ENCODE measurements at places on chromosomes 1 and 21.

DNA sequence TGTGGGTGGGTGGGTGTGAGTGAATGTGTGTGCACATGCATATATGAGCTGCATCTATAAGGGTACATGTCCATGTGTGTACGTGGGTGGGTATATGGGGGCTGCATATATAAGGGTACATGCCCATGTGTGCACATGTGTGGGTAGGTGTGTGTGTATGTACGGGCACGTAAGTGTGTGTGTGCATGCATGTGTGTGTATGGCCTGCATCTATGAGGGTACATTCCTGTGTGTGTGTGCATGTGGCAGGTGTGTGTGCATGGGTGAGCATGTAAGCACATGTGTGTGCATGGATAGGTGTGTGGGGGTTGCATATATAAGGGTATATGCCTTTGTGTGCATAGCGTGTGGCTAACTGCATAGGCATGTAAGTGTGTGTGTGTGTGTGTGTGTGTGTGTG is 181.0 kb upstream of the ARHGEF16 start:
- DNase-seq, result no peak

DNA sequence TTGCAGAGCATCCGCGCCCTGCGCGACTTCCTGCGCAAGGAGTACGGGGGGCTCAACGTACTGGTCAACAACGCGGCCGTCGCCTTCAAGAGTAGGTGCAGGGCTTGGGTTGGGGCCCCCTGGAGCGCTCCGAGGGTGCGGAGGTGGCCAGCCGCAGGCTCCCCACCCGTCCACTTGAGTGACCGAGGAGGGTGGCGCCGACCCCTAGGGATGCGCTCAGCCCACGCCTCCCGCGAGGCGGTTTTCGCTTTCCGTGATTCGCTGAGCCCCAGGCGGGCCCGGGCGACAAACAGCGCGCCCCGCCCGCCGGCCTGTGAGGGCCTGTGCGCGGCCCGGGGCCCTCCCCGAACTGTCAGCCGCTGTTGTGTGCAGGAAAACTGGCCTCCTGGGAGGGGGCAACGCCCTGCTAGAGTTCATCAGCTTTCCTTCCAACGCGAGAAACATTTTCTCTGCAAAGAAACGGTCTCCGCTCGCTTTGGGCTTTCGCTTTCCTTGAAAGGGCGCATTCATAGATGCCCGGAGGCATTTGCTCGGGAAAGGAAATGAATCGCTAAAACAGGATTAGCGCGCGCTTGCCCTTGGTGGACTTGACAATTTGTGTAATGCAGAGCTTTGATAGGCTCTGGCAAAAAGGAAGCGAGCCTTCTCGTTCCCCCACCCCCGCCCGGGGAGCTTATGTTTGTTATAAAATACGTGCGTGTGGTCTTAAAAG is 668 bp downstream of the CBR3 start:
- DNase-seq, result peak; percentile 33

DNA sequence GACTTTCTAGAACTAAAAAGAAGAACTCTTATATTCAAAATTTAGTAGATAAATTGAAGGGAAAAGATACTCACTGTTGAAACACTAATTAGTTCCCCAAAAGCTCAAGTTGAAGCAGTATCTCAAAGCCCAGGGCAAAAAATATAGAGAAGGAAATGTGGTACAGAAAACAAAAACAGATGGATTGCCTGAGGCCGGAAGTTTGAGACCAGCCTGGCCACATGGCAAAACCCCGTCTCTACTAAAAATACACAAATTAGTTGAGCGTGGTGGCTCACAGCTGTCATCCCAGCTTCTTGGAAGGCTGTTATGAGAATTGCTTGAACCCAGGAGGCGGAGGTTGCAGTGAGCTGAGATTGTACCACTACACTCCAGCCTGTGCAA is 36.0 kb downstream of the FAM177B start:
- no peak for DNase-seq

DNA sequence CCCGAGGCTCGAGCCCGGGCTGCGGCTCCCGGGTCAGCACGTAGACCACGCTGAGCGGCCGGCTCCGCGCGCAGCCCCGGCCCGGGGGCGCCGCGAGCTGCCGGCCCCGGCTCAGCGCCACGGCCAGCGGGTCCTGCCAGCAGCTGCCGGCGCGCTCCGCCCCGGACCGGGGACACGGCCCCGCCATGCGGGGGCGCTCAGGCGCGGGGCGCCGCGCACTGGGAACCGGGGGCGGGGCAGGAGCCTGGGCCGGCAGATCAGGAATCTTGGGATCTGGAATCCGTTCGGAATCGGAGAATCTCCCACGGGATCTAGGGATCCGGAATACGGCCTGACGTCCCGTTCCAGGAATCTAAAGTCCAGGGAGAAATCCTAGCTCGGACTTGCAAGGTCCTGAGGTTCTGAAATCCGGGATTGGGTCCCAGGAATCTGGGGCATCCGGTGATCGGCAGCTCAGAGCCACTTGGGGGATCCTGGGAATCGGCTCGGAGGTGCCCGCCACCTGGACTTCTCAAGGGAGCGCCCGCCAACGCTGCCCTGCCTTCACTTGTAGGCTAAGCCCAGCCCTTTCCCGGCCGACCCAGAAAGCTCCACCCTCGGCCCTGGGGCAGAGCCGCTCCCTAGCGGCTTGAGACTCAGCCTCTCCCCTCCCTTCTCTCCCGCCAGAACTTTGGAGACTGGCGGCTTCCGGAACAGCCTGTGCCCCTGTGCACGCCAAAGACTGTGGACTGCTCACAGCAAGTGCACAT is at the start of gene MAP3K6:
MAP3K6 (minus strand) TSS at position 551 of the 749 bp plus-strand sequence; CDS start at position 187, 364 bp downstream.
- DNase-seq, result no peak

DNA sequence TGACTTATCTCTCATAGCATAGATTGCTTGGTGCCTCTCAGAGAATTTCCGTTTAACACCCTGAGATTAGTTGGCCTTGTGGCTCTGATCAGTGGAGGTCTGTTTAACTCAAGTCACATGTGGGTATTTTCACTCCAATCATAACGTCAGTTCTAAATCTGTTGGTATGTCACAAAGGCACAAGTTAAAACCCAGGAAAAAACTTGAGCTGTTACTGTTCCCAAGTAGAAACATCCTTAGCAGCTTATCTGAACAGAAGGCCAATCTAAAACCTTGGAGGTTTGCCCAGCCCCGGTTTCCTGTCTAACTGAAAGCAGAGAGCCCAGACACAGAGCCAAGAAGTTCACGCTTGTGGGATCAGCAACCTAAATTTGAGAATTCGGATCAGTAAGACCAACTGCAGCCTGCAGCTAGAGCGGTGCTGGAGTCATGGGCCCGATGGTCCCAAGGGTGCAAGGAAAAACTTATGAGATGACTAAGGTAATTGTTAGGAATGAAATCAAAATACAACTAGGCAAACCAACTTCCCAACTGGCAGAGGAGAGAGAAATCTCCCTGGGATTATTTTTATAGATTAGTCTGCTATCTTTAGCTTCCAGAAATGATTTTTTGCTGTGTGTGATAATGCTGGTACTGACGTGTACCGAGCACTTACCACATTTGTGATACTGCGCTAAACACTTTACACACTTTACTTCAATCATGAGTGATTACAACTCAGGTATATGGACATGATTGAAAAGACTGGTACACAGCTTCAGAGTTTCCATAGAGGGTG is 90.2 kb upstream of the C1orf21 start:
- no peak for DNase-seq

- peak; percentile 40 for DNase-seq
Measured at GRCh38 chr1:219660666-219661463, 48.0 kb upstream of the ZC3H11B start.

All from keratinocyte (primary cell).